Left lung (tissue), 14 donors: ENCODE measurements at places on chromosomes 11 and 22. TPM values are rescaled to one million over a fixed set of nuclear protein-coding genes. Genes with fewer than 3 reads are reported as not detected.

DNA sequence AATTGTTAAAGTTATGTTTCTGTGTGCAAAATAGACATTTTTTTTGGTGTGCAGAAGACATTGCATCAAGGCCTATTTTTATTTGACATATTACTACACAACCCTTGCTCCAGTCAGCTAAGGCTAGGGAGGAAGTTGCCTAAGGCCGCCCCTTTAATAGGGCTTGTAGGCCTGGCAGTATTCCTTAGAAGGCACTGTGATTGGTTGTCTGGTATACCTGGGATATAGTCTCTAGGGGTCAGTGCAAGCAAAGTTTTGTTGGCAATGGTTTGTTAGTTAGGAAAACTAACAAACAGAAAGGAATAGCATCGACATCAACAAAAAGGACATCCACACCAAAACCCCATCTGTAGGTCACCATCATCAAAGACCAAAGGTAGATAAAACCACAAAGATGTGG is 16.9 kb downstream of the CCDC15 start:
- no peak for DNase-seq

- DNase-seq, result no peak
These were observed 7.6 kb upstream of the VPS37C start for GRCh38 chr11:61168800-61169199.

DNA sequence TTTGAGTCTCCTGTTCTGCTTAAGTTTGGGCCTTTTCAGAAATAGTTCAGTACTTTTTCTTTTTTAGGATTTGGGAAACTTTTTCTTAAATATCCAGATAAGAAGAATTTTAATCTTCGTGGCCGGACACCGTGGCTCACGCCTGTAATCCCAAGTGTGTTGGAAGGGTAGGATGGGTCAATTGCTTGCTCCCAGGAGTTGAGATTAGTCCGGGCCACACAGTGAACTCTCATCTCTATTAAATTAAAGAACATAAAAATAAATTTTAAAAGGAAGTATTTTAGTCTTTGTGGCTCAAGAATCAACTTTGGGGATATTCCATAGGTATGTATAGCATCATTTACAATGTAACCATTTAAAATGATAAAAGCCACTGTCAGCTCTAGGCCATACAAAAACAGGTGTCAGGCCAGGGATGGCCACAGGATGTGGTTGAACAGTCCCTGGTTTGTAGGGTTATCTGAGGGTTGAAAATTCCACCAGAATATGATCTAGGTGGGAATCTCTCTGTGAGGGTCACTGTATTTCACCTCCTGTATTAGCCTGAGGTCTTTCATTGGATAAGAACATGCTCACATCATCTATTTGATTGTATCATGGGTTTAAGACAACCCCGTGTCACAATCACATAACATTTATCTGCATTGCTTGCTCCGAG is 115.6 kb downstream of the GGTLC2 start:
- no peak for DNase-seq

- DNase-seq, result no peak
These were observed 240.2 kb downstream of the CADM1 start for GRCh38 chr11:115263799-115264656.

GRCh38 chr11:15801126-15801525 is 555.2 kb downstream of the SOX6 start:
- no peak for DNase-seq

Gene WNT7B
- 17.6 TPM for polyA plus RNA-seq

- DNase-seq, result no peak
These were observed 371.6 kb downstream of the JRKL start for GRCh38 chr11:96761451-96761850.
